NCI-H1417 (cell line): ENCODE measurements at places on chromosomes 4 and X.
A peak's percentile ranks its signal among the peaks of the same experiment; 100 is the strongest.

DNA sequence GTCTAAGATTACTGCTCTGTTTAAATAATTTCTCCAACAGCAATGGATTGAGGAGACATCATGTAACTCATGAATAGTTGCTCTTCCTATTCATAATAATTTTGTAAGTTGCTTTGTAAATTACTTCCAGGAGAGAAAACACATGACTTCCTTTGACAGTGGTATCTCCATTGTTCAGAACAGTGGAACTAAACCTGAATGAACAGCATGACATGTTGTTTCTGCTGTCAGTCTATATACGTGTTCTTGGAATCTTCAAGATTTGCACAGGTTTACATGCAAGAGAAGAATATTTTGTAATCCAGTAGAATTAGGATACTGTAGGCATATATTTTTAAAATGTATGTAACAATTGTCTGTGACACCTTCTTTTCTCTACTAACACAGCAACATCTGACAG is 618.8 kb upstream of the GRID2 start:
- DNase-seq: no peak

DNA sequence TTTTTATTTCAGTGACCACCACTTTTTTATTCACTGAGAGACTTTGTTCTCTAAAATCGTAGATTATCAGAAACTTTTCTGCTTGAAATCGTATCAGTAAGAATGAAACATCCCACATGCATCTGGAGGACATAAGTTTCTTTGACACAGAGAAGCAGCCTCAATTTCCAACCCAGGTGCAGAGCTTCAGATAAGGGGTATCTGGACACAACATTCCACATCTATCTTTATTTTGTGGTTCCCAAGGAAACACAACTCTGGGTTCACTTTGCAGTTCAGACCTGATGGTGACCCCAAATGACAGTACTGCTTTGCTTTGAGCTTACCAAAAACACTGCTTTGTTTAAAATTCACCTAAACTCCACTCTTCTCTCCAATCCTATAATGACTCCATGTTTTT is 1.3 kb upstream of the CLCN5 start:
- DNase-seq: no peak

- no peak for DNase-seq
These were observed 19.6 kb upstream of the NSUN7 start for GRCh38 chr4:40730091-40730679.

DNA sequence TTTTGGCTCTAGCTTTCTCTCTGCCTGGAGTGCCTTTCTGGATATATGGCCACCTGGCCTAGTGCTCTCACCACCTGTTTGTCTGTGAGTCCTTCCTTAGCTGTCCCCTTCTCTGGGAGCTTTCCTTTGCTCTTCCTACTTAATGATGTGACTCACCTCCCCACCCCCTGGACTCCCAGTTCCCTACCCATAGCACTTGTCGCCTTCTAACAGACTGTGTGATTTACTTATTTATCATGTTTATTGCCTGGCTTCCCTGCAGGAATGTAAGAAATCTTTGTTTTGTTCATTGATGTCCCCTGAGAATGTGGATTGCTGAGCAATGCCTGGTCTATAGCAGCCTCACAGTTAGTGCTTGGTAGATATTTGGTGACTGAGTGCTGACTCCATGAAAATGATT is 18.9 kb downstream of the ADD1 start:
- DNase-seq: no peak

GRCh38 chr4:77821775-77822174 is 2.6 kb upstream of the CNOT6L start:
- no peak for DNase-seq

DNA sequence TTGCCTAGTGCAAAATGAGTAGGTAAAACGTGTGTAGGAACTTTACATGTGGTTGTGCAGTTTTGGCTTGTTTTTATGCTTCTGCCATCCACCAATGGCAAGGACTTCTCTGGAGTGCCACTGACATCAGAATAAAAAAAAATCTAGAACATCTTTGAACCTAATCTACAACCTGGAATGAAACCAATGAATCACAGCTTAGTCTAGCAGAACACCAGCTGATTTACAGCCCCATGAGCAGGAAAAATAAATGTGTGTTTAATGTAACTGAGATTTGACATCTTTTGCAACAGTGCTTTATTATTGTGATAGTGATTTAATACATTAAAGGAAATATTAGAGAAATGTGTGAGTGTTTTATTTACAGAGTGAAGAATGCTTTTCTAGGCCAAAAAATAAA is 995.1 kb downstream of the PCDH7 start:
- no peak for DNase-seq

GRCh38 chrX:71998836-71999509 is 88.3 kb downstream of the NHSL2 start:
- DNase-seq: peak; percentile 68

GRCh38 chr4:67940506-67940905 is 22.8 kb downstream of the TMPRSS11A start:
- DNase-seq: no peak

DNA sequence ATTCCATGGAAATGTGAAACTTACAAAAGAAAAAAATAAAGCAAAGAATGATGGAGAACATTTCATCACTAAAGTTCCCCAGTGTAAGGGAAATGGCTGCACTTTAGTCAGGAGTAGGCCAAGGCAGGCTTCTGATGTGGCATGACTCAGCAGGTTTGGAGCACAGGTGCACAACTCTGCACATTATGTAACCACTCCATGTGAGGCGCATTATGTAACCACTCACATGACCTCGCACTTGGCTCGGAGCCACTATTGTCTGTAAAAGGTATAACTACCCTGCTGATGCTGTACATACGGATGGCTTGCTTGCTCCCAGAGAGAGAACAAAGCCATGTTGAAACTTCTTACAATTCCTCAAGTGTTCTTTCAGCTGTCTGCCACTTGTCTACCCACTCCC is 727.6 kb downstream of the TRAM1L1 start:
- DNase-seq: no peak

DNA sequence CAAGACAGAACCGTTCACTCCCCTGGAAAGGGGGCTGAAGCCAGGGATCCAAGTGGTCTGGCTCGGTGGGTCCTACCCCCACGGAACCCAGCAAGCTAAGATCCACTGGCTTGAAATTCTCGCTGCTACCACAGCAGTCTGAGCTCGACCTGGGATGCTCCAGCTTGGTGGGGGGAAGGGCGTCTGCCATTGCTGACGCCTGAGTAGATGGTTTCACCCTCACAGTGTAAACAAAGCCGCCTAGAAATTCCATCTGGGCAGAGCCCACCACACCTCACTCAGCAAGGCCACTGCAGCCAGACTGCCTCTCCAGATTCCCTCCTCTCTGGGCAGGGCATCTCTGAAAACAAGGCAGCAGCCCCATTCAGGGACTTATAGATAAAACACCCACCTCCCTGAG is 13.4 kb upstream of the PBDC1 start:
- no peak for DNase-seq

GRCh38 chr4:169716677-169717076 is 41.1 kb downstream of the HPF1 start:
- no peak for DNase-seq

GRCh38 chrX:16457239-16457638 is 192.7 kb upstream of the S100G start:
- no peak for DNase-seq

- no peak for DNase-seq
These were observed 2.1 kb upstream of the CYSLTR1 start for GRCh38 chrX:78329486-78329885.

DNA sequence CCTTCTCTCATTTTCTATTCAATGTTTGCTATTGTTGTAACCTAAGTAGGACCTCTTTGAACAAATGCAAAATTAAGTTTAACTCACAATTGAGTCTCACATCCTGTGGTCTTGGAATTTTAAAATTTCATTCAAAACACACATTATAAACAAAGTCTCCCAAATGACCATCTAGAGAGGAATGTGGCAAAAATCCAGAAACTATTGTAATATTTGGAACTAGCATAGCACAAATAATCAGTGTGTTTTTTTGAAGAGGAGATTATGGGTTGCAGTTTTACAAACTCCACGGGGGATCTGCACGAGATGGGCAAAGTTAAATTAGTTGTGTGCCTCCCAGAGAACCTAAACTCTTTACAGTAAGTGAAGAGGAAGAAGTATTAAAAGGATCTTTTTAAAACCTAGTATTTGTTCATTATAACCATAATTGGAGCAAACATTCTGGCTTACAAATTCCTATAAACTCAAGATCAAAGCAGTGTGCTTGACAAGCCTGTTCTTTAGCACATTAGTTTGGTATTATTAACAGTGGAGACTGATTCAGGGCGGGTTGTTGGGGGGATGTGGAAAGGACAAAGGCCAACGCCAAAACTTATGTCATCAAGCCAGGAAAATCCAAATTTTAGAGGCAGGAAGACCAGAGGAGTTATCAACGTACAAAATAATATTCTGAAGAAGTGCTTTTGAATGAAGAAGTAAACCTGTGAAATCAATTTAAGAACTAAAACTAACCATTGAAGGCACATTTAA is 22.4 kb upstream of the RBPJ start:
- DNase-seq: no peak

GRCh38 chr4:131764730-131765129 is 1384.4 kb upstream of the PCDH10 start:
- DNase-seq: no peak
